ENCODE measurements at places on chromosomes 7 and 10. TPM values are rescaled to one million over a fixed set of nuclear protein-coding genes. Genes with fewer than 3 reads are reported as not detected.

PON2 gene
- 4.5 TPM for total RNA-seq

SLIT1 gene
- total RNA-seq, result 0.27 TPM

GNG11 gene
- total RNA-seq, result not detected

DNAJB6 gene
- 78.0 TPM for total RNA-seq

NME8 gene
- not detected for total RNA-seq

SFRP5 gene
- total RNA-seq, result 0.22 TPM

CLDN4 gene
- total RNA-seq, result 0.12 TPM

ITPRID1 gene
- total RNA-seq, result not detected

BRAF gene
- total RNA-seq, result 27.0 TPM

FRAT1 gene
- 3.2 TPM for total RNA-seq

EPDR1 gene
- total RNA-seq, result 1.8 TPM

Data from activated naive CD8-positive, alpha-beta T cell treated with anti-CD3 and anti-CD28 coated beads for 36 hours (primary cell).